Body of pancreas (tissue), 4 donors: ENCODE measurements at places on chromosomes 16 and 17. TPM values are rescaled to one million over a fixed set of nuclear protein-coding genes. Genes with fewer than 3 reads are reported as not detected.

Gene ADAM11
- under 0.01 TPM for total RNA-seq

Gene CES4A
- total RNA-seq = 10.9 TPM

Gene TCF25
- total RNA-seq = 258 TPM

Gene HOXB1
- not detected for total RNA-seq

Gene TSPAN10
- 5.3 TPM for total RNA-seq

Gene KRT24
- total RNA-seq = not detected

Gene AGRP
- not detected for total RNA-seq

Gene ZSCAN10
- not detected for total RNA-seq

Gene CD7
- not detected for total RNA-seq

Gene ACSM2B
- 2.3 TPM for total RNA-seq

Gene CCL22
- total RNA-seq = not detected

Gene KRTAP3-1
- not detected for total RNA-seq

Gene LRRC46
- not detected for total RNA-seq

Gene ETV4
- total RNA-seq = 6.2 TPM

GRCh38 chr17:67017910-67018309, 26.4 kb upstream of the CACNG1 start:
- no peak for DNase-seq

- no peak for DNase-seq
Observed at GRCh38 chr16:57991551-57992059, 8.9 kb downstream of the ZNF319 start.

DNA sequence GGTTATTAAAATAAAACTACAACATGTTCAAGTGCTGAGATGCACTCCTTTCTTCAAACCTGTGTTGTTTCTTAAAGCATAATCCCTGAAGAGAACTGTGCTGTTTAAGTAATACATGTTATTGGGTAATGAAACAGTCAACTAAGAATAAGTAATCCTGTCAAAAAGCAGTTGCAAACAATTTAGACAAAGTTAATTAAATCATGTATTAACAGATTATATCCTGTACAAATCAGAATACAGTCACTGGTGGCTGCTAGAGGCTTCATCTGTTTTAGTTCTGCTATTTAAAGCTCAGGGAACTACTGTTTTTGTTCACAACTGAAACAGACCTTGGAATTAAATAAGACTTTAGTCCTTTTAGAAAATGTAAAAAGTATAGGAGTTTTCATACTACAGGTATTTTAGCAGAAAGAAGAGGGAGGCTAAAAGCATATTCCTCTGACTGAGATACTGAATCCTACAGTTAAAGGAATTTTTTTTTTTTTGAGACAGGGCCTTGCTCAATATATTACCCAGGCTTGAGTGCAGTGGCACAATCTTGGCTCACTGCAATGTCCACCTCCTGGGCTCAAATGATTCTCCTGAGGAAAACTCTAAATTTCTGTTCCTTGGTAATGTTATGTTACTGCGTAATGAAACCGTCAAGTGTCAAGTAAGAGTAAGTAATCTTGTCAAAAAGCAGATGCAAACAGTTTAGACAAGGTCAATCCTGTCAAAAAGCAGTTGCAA, 27.3 kb upstream of the ITGA2B start:
- DNase-seq = no peak

DNA sequence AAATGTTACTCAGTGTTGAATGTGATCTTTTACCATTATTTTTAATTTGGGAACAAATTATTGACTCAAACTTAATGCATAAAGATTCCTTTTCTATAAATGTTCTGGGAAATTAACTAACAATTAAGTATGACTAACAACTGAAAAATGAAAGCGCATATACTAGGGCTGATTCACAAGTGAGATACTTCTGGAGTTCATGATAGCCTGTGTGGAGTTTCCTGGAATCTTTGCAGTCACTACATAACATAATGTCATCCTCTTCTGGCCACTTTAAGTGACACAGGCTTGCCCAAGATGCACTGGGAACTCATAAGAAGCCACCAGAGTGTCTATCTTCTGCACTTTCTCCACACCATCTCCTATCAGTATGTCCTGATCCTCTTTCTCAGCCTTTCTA, 450.3 kb upstream of the CDH11 start:
- DNase-seq = no peak

DNA sequence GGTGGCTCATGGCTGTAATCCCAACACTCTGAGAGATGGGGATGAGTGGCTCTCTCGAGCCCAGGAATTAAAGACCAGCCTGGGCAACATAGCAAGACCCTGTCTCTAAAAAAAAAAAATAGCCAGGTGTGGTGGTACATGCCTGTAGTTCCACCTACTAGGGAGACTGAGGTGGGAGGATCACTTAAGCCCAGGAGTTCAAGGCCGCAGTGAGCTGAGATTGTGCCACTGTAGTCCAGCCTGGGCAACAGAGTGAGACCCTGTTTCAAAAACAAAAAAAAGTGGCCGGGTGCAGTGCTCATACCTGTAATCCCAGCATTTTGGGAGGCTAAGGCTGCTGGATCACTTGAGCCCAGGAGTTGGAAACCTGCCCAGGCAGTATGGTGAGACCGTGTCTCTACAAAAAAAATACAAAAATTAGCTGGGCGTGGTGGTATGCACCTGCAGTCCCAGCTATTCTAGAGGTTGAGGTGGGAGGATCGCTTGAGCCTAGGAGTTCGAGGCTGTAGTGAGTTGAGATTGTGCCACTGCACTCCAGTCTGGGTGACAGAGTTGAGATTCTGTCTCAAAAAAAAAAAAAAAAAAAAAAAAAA, 3.0 kb downstream of the C16orf54 start:
- DNase-seq = no peak

DNA sequence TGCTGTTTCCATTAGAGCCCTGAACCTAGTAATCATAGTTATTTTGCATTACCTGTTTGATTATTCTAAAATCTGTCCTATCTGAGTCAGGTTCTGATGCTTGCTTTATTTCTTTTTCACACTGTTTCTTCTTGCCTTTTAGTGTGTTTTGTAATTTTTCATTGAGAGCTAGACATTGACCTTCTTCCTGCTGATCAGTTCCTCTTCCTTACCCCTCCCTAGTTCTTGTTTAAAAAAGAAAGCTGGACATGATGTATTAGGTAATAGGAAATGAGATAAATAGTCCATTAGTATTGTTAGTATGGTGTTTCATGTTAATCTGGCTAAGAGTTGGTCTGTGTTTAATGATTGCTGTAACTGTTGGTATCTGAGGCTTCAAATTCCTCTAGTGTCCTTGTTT, 13.4 kb downstream of the WWP2 start:
- no peak for DNase-seq

GRCh38 chr16:25941800-25942499, 250.2 kb downstream of the HS3ST4 start:
- no peak for DNase-seq

- no peak for DNase-seq
Observed at GRCh38 chr16:269061-269796, 6.5 kb downstream of the RGS11 start.

GRCh38 chr16:58010886-58011285, 9.7 kb downstream of the USB1 start:
- DNase-seq = no peak

- DNase-seq = no peak
Observed at GRCh38 chr17:20085283-20085845, 76.2 kb downstream of the SPECC1 start.

GRCh38 chr17:74362810-74363498, 1.3 kb upstream of the BTBD17 start:
- no peak for DNase-seq

- DNase-seq = no peak
Observed at GRCh38 chr16:57061084-57061905, 31.1 kb upstream of the CPNE2 start.

DNA sequence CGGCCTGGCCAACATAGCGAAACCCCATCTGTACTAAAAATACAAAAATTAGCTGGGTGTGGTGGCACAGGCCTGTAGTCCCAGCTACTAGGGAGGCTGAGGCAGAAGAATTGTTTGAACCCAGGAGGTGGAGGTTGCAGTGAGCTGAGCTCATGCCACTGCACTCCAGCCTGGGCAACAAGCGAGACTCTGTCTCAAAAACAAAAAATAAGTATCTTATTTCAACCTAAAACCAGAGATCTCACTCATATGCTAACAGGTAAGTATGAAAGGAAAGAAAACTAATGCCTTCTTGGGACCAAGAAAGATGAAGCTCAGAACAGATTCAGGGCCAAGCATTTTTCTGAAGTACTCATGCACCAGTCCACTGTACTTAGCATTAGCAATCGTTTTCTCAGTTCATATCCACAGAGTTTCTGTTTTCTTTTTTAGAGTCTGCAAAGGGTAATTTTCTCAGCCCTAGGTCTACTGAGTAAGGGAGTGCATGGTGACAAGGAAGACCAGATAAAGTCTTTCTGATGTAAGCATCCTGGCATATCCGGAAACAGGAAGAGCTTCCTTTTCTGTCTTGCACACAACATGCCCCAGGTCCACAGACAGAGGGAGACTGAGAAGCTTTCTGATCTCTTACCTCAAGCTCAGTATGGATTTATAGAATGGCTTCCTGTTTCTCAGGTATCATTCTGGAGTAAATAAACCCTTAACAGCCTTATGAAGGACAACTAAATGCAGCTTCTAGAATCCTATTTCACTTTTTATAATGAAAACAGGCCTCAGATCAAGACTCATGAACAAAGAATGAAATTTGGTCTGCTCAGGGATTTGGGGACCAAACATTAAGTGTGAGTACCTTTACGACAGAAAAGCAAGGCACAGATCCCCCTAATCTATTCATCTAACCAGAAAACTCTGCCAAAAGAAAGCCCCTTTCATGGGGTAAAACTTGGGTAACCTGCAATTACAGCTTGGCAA, 38.7 kb upstream of the FOXJ1 start:
- no peak for DNase-seq

GRCh38 chr17:66906321-66907278, 57.9 kb upstream of the CACNG4 start:
- DNase-seq = peak; percentile 94

DNA sequence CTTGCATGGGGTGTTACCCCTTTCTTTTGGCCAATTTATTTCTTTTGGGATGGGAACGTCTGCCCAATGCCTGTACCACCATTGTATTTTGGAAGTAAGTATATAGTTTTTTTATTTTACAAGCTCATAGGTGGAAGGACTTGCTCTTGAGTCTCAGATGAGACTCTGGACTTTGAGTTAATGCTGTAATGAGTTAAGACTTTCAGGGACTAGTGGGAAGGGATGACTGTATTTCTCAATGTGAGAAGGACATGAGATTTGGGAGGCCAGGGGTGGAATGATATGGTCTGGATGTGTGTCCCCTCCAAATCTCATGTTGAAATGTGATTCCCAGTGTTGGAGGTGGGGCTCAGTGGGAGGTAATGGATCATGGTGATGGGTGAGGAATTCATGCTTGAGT, 49.1 kb downstream of the HNF1B start:
- DNase-seq = no peak

DNA sequence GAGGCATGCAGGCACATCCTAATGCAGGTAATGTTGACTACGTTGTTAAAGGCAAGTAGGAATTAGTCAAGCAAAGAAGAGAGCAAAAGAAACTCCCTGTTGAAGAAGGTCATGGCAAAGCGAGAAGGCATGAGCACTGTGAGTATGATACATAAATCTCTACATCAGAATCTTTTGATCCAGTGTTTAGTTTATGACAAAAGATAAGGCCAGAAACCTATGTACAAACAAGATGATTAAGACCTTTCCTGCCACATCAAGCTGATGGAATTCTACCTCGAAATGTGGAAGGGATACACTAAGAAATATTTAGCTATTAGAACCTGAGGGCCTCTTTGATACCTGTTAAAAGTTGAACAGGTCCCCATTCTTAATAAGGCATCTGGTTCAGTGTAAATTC, 20.2 kb downstream of the SYCE1L start:
- no peak for DNase-seq

GRCh38 chr16:10897134-10897533, 20.1 kb downstream of the CIITA start:
- DNase-seq = no peak

DNA sequence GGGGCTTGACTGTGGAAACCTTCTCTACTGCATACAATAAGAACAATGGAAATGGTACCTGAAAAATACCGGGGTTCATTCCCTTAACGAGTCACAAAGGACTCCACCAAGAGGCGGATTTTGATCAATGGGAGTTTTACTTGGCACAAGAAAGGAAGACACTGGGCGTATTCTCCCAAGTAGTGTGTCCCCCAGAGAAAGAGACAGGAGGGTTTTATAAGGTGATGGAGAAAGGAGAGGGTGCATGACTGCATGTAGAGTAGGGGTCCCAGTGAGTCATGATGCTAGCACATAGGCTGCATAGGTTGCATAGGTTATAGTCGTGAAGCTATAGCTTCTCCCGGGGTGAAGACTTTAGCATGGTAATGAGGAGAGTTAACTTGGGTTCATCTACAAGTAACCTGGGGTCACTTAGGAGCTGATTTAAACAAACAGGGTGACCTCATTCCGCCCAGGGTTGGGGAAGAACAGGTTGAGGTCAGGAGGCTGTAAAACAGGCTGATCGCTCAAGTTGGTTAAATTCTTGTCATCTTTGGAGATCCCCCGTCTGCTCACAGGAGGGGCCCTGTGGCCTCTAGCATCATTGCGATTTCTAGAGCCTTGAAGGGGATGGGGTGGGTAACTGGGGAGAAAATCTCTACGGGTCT, 1.5 kb downstream of the MPV17L start:
- peak; percentile 57 for DNase-seq

- DNase-seq = no peak
Observed at GRCh38 chr16:19837331-19837980, 47.2 kb downstream of the GPRC5B start.

GRCh38 chr17:44137891-44138709, 3.6 kb upstream of the HROB start:
- DNase-seq = peak; percentile 81

DNA sequence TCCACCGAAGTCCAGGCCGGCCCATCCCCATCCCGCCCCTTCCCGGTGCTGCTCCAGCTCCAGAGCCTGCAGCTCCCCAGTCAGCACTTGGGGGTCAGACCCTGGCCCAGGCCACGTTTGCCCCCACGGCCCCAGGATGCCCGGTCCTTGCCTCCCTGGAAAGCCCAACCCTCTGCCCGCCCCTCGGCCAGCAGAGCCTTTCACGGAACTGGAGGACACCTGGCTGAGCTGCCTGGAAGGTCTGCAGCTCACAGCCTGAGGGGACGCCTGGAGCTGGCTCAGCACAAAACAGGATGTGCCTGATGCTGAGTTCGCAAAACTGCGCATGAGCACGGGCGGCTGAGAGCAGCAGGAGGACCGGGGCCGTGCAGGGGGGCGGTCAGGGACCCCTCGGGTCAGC, 29.7 kb upstream of the SSTR5 start:
- no peak for DNase-seq

DNA sequence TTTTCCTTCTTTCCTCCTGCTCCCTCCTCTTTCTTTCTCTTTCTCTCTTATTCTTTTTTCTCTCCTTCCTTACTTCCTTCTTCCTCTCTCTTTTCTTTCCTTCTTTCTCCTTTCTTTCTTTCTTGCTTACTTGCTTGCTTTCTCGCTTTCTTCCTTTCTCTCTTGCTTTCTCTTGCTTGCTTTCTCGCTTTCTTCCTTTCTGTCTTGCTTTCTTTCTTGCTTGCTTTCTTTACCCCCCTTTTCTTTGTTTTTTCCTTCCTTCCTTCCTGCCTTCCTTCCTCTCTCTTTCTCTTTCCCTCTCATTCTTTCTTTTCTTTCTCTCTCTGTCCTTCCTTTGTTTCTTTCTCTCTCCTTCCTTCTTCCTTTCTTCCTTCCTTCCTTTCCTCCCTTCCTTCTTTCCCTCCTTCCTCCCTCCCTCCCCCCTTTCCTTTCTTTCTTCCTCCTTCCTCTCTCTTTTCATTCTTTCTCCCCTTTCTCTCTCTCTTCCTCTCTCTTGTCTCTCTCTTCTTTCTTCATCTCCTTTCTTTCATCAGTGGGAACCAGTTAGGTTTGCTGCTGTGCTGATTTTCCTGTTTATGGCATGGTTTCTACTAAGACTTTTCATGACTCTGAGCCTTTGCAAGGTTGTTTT, 142.9 kb upstream of the CACNG3 start:
- DNase-seq = no peak
